RCC 7860 (cell line): ENCODE measurements at places on chromosomes 2 and 18.

DNA sequence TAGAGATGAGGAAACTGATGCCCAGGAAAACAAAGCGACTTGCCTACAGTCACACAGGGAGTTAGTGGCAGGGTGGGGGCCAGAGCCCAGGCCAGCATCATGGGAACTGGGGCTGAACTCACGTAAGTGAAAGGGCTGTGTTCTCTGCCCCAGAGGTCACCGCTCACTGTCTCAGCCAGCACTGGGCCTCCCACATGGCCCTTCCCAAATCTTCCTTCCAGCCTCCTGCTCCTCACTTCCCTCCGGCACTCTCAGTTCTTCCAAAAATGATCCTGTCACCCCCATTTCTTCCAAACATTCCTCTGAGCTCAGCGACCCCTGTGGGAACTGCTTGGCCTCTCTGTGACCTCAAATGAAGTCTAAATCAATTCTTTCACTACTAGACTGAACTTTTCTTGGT is 90.5 kb upstream of the TMEM247 start:
- no peak for DNase-seq

GRCh38 chr2:238848976-238849853 is 1.3 kb downstream of the TWIST2 start:
- DNase-seq, result no peak

GRCh38 chr2:231909631-231910030 is 16.6 kb downstream of the NPPC start:
- DNase-seq, result no peak

- DNase-seq, result peak; percentile 82
Measured at GRCh38 chr2:112803691-112804521, 19.6 kb upstream of the IL1A start.

DNA sequence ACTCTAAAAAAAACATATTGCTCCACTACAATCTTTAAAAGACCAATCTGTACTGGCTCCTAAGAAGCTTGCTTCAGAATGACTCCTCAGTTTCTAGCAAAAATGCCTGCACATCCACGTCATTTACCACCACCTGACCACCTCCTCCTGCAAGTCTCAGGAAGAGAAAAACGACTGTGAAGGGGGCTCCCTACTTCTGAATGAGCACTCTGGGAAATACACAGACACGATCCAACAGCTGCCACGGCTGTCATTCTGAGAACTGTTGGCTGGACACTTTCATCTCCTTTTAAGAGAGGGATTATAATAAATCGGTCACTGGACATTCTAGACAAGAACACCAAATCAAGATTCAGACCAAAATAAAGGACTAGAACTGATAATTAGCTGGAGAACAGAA is 21.5 kb downstream of the EPG5 start:
- DNase-seq, result no peak

GRCh38 chr2:20752293-20752692 is 70.6 kb downstream of the LDAH start:
- no peak for DNase-seq

GRCh38 chr18:74582642-74583041 is 15.0 kb upstream of the ZNF407 start:
- no peak for DNase-seq

DNA sequence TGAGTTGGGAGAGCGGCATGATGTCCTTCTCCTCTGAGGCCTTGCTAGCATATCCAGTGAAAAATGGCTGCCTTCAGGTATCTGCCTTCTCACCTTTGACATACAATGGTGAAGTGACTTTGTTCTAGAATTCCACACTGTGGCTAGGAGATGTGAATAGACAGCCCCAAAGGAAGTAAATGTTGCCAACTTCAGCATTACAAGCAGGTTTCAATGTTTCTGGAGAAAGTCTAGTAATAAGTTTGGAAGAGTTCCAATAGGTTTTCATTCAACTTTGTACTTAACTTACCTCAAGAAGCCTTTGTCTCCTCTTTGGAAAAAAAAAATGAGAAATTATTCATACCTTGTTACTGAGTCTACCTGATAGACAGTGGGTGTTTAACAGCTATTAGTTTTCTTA is 421.3 kb upstream of the MMADHC start:
- no peak for DNase-seq
